NT2/D1 (cell line): ENCODE measurements at places on chromosomes 12 and 14.

DNA sequence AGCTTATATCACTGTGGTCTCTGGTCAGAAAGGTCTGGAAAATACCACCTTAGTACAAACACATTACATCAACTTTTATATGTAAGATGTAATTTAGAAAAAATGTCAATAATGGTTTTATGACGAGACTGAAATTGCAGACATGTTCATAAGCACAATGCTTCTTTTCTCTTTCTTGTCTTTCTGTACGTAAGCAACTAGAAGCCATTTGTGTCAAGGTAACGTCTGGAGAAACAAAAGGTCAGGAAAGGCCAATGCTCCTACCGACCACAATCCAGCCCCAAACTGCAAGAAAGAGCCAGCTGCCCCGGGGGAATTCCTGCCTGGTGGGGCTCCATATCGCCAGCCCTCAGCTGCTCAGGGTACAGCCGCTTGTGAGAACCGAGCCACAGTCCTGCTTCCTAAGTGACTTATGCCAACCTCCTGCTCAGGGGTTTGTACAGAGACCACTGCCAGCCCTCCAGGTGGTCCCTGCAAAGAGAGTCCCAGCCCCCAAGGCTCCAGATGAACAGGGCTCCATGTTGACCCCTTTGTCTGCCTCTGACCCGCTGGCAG is 6.3 kb downstream of the ZNF839 start:
- no peak for DNase-seq

DNA sequence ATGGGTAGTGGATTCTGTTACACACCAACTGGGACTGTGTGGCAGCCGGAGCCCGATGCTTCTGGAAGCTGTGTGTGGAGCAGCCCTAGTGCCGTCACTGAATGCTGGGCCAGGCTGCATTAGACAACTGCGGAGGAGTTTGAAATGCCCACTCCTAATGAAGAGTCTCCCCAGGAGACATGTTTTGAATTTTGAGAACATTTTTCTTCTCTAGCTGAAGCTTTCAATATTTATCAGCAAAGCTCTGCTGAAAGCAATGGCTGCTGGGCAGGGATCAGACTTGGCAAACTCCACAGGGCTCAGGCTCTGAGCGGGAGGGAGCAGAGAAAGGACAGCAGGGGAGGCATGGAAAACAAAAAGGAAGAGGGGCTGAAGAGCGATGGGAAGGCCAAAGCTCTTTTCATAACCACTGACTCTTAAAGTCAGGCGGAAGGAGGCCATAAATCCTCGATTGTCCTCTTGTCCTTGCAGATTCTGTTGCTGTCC is 189.1 kb downstream of the MON2 start:
- DNase-seq = no peak

GRCh38 chr14:73824536-73824935 is 27.1 kb upstream of the PTGR2 start:
- DNase-seq = no peak

- DNase-seq = no peak
Observed at GRCh38 chr12:56366948-56367347, 4.3 kb upstream of the APOF start.

DNA sequence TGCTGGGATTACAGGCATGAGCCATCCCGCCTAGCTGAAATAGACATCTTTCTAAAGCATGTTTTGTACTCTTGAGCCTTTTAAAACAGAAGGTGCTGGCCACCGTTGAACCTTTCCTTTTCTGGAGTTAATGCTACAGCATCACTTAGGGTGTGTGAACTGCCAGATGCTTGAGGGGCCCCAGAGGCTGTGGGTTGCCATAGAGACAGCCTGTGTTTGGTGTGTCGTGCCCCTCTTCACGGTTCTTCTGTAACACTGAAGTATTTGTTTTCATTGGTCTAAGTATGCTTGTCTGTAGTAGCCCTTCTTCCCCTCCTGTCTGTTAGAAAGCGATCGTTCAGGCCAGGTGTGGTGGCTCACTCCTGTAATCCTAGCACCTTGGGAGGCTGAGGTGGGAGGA is 30.8 kb downstream of the PLEKHG3 start:
- no peak for DNase-seq

DNA sequence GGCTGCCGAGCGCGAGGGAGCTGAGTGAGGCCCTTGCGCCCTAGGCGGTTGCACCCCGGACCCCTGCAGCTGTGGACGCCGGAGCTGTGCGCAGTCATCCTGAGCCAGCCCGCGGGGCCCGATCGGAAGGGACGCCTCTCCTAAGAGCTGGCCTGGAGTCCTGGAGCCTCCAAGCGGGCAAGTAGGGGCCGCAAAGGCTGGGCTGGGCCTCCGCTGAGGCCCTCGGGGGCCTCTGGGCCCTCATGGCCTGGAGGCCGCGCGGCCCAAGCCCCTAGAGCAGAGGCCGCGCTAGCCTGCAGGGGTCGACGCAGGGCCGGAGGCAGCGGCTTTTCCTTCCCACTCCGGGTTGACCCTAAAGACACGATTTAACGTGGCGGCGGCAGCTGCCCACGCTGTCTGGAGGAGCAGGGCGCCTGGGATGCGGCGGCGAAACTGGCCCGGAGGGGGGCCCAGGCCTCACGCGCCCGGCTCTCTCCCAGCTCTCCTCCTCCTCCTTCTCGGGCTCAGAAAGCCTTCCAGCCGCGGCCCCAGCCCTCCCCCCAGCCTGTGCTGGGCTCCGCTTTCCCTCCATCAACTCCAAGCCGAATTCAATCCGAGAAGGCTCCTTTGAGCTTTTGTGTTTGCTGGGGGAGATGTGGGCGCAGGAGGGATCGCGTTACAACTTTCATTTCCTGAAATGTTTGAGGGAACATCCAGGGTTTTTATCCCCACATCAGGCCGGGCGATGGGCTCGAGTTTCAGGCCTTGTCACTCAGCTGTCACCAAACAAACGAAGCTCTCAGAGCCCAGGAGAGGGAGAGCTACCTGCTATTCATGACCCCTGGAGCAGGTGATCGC is 11.6 kb downstream of the SIX1 start:
- no peak for DNase-seq
